Lung (tissue), 17 donors: ENCODE measurements at places on chromosomes 7 and 10. TPM values are rescaled to one million over a fixed set of nuclear protein-coding genes. Genes with fewer than 3 reads are reported as not detected.

The MKX gene
- 2.0 TPM for total RNA-seq

The PNLIPRP3 gene
- total RNA-seq: not detected

The STK31 gene
- total RNA-seq: 0.86 TPM

The C10orf67 gene
- total RNA-seq: 2.3 TPM

The GALNT17 gene
- 10.4 TPM for total RNA-seq

The WASHC2A gene
- 58.3 TPM for total RNA-seq

The CRHR2 gene
- 0.20 TPM for total RNA-seq

The ZNF365 gene
- total RNA-seq: 2.4 TPM

The TLX1 gene
- total RNA-seq: not detected

The CALD1 gene
- total RNA-seq: 127 TPM

The ZPBP gene
- 0.25 TPM for total RNA-seq

The SPRN gene
- total RNA-seq: 0.15 TPM

The CNPY1 gene
- not detected for total RNA-seq

The SEMA3E gene
- total RNA-seq: 23.5 TPM

The PON1 gene
- total RNA-seq: 0.98 TPM

The MYO3A gene
- 0.55 TPM for total RNA-seq
